ENCODE measurements at places on chromosomes 11 and 22.
A peak's percentile ranks its signal among the peaks of the same experiment; 100 is the strongest.

DNA sequence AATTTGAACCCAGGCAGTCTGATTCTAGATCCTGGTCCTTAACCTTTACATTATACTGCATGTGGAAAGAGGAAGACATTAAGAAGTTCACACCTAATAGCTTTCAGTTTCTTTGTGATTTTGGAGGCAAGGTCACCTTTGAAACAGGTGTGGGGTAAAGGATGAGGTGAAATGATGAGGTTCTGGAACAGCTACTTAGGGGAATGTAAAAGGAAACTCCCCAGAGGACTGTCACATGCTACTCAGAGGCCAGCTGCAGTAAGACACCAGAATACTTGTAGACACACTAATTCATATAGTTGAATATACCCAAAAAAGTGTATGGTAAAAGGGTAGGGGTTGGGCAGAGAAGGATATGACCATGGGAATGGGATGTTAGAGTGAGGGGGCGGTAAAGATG lies 5.4 kb downstream of the APIP start:
- DNase-seq, result no peak

DNA sequence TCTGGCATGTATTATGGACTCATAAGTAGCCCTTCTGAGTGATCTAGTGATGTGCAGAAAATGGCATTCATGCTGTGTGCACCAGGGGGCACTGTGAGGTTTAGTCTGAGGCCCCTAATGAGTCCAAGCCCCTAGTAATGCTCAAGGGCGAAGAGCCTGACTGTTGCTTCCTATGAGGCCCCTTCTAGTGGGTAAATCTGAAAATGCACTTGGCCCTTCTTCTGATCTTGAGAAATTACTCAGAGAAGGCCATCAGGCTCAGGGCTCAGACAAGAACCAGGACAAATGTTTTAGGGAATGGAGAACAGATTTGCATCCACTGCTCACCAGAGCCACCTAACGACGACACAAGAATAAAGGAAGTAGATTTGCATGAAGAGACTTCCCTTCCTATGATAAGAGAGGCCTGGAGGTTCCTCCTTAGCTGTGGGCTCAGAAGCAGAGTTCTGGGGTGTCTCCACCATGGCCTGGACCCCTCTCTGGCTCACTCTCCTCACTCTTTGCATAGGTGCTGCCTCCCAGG lies 75.8 kb downstream of the GGTLC2 start:
- DNase-seq, result peak; percentile 89

DNA sequence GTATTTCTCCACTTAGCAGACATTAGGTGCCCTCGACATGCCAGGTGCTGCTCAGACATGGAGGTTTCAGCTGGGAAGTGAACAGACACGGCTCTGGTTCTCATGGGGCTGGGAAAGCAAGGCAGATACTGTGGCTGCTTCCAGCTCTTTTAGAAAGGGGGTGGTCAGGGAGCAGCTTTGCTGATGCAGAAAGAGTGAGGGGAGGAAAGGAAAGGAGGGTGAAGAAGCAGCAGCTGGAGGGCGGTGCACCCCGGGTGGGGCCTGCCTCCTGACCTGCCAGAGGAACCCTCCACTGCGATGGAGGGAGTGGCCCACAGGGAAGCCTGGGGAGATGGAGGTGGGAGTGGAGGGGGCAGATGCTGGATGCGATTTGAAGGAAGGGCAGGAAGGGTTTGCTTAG lies 76.8 kb downstream of the MORC2 start:
- no peak for DNase-seq

- no peak for DNase-seq
Observed at GRCh38 chr11:30357872-30358271, 35.0 kb downstream of the ARL14EP start.

DNA sequence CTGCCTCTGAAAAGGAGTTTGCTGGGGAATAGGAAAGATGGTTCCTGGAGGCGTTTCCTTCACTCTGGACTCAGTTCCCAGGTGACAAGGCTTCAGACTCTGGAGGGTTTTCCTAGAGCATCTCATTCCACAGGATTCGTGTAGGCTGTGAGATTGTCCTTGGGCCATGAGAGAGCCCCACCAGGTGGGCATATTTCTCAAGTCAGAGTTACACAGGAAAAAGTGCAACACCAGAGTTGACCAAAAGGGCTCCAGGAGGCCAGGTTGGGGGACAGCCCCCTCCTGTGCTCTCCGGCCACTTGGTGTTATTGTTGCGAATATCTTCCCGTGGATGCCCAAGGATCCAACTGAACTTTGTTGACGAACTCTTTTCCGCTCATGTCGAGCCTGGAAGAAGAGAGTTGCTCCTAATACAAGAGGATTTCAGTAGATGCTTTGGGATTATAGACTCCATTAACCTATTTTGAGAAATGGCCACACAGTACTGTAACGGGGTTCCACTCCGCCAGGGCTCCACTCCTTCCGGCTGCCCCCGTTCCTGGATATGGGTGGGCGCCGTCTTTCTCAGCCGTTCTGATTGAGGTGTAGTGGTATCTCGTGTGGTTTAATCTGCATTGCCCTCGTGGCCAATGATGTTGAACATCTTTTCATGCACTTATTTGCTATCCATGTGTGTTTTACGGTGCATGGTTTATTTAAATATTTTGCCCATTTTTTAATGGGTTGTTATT lies 580.3 kb downstream of the BRD1 start:
- DNase-seq, result no peak

GRCh38 chr22:47697861-47698260 lies 935.4 kb downstream of the TBC1D22A start:
- no peak for DNase-seq

GRCh38 chr22:36293606-36294292 lies 40.8 kb downstream of the APOL1 start:
- DNase-seq, result no peak

DNA sequence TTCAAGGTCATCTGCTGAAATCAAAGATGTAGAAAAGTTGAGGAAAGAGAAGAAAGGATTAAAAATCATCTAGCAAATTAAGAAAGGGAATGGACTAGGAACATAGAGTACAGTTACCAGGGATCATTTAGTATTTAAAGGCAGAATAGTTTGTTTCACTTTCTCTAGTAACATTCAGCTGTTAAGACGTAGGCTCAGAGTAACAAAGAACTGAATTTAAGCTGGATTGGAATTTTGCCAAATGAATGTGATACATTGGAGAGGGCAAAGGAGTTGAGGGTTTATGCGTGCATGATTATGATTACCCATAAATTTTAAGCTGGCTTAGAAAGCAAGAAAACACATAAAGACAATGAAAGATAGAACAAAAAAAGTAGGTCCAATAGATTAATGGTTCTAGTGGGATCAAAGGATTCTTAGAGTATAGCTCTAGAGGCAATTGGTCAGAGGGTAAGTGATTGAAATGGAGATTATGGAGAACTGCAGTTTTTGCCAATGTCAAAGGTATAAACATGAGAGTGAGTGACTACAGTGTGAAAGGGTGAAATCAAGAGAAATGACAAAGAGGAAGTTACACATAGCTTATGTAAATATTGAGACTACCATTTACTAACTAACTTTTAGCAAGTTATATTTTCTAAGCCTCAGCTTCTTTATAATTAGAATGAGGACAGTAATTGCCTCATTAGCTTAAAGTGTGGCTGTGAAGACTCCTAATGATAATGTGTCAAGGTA lies 190.0 kb downstream of the GRIA4 start:
- no peak for DNase-seq

GRCh38 chr22:37769056-37769455 lies 38.7 kb upstream of the GCAT start:
- DNase-seq, result no peak

- DNase-seq, result no peak
Observed at GRCh38 chr11:62536301-62536957, 10.2 kb downstream of the AHNAK start.

DNA sequence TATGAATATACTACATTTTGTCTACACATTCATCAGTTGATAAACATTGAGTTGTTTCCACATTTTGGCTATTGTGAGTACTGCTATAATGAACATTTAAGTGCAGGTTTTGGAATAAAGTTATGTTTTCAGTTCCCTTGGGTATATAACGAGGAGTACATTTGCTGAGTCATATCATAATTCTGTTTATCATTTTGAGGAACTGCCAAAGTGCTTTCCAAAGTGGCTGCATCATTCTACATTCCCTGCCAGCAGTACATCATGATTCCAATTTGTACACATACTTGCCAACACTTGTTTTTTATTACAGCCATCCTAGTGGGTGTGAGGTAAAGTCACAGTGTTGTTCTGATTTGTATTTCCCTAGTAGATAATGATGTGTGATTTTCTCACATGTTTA lies 1458.6 kb upstream of the TENM4 start:
- DNase-seq, result peak; percentile 82

DNA sequence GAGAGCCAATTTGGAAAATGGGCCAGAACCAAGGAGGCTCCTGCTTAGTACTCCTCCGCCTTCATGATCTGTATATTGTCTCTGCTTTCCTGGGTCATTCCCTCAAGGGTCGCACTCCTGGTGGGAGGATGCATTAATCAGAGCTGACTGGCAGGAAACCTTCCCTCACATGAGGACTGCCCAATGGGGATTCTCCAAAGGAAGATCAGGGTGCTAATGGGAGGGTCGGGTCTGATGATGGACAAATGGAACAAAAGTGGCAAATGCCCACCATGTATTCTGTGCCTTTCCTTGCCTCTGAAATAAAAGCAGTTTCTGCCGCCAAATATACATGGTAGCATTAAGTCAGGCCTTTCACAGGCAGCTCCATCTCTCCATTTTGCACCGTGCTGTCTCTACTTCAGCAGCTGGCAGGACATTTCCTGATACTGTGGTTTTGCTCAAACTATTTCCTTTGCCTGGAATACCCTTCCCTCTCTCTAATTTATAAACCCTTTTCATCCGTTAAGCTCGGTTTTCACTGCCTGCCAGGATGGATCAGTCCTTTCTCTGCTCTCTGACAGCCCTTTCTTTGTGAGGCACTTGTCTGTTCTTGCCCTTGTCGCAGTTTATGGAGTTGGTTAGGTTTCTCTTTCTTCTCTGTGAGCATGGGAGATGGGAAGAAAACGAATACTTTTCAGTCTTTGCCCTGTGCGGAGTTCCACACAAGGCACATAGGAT lies 13.5 kb downstream of the SREBF2 start:
- no peak for DNase-seq

DNA sequence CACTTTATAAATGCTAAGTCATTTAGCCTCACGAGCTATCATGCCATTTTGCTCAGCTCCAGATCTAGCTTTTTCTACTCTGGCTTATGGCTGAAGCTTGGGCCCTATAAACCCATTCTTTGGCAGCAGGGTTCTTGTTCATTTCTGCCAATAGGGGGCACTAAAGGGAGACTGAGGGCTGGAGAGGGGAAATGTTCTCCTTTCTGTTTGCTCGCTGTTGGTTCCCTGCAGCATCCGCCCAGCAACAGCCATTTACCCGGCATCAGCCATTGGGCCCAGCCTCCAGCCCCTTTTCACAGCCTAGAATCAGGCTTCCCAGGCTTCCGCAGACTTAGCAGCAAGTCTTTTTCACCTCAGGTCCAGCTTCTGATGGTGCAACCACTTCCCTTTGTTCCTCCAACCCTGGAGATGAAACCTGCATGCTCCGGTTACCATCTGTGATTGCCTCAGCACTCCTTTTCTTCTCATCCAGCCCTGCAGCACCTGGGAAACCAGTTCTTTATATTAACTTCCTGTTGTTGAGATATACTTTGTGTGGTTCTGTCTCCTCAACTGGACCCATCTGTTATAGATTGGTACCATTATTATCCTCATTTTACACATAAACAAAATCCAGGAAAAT lies 4.2 kb upstream of the ME3 start:
- no peak for DNase-seq
